Muscle of leg (tissue), 16 donors: ENCODE measurements at places on chromosomes 2 and 18. TPM values are rescaled to one million over a fixed set of nuclear protein-coding genes. Genes with fewer than 3 reads are reported as not detected.

DNA sequence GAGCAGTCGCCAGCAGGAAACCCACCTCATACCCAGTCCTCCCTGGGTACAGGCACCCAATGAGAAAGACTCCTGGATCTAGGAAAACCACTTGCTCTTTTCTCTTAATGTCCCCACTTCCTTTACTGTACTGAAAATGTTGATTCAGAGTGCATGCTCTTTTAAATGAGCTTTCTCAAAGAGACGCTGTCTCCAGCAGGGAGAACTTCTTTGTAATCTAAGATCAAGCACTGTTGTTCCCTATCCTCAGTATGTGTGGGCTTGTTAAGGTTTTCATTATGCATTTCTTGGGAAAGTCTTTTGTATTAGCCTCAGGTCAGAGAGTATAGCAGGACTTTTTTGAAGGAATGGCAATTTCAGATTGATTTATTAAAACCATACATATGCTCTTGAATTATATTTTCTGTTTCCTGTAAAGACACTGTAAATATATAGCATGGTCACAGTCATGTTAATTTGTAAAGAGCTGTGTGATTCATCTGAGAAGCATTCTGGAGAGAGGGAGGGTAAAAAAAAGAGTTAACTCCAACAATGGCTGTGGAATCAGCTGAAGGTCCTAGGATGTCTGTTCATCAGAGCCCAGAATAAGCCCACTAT is 178.1 kb downstream of the MGAT5 start:
- no peak for DNase-seq
- no peak overlapping the region for H3K27ac ChIP-seq
- H3K4me1 ChIP-seq: no peaks in the 10 kb centered on the region

APOB gene
- polyA plus RNA-seq: 0.10 TPM

DNA sequence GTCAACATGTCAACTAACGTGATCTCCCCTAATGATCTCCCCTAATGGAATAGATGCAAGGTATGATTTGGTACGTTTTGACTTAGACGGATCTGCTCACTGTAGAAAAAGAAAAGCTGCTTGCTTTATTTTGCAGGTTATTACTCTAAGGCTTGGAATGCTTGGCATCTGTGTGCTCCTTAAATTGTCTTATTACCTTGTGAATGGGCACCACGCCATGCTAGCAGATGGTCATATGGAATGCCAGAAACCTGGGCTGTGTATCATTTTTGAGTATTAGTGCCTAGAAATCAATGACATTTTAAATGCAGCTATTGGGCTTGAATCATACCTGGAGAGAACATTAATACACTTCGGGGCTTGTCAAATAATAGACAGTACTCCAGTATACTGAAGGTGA is 16.5 kb upstream of the FIGN start:
- H3K27me3 ChIP-seq: no peaks in the 10 kb centered on the region
- H3K4me3 ChIP-seq: no peak overlapping the region
- H3K36me3 ChIP-seq: no peaks in the 10 kb centered on the region
- DNase-seq: no peak
- no peaks in the 10 kb centered on the region for H3K4me1 ChIP-seq
- H3K27ac ChIP-seq: no peak overlapping the region

DNA sequence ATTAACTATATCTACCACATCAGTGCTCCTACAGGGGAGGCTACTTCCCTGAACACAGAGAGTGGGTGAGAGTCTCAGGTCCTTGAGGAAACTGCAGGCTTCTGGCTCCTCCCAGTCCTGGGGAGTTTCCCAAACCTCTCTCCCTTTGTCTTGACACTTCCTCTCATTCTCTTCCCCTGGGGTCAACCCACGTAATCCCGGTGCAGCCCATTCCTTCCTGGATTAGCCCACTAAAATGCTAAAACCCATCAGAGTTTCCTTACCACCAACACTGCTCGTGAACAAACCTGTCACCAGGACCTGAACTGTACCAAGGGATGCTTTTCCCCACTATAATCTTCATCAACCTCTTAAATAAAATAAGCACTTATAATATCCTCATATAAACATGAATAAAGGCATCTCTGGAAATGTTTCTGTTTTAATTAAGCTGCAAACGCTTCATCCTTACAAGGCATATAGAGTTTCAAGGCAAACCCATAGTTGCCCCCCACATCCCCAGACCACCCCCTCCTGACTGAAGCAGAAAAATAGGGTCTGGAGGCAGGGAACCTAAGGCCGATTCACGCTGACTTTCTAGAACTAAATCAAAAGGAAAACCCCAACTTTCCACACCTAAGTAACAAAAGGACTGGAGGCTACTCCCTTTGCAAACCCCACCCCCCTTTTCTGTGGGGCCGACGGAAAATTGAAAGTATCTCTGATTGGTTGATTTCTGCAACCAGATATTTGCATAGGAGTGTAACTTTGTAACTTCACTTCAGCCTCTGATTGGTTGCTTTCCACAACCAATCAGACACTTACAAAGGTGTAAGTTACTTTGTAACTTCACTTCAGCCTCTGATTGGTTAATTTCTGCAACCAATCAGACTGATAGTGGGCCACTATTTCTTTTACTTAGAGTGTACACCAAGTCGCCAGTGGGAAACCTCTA is 19.0 kb downstream of the TMSB10 start:
- no peaks in the 10 kb centered on the region for H3K36me3 ChIP-seq
- no peak overlapping the region for H3K4me3 ChIP-seq
- peak; percentile 61 for DNase-seq
- peaks cover 5% of the 10 kb centered on the region for H3K27me3 ChIP-seq
- peaks cover 20% of the 10 kb centered on the region for H3K4me1 ChIP-seq

GREB1L gene
- polyA plus RNA-seq: 4.1 TPM

DNA sequence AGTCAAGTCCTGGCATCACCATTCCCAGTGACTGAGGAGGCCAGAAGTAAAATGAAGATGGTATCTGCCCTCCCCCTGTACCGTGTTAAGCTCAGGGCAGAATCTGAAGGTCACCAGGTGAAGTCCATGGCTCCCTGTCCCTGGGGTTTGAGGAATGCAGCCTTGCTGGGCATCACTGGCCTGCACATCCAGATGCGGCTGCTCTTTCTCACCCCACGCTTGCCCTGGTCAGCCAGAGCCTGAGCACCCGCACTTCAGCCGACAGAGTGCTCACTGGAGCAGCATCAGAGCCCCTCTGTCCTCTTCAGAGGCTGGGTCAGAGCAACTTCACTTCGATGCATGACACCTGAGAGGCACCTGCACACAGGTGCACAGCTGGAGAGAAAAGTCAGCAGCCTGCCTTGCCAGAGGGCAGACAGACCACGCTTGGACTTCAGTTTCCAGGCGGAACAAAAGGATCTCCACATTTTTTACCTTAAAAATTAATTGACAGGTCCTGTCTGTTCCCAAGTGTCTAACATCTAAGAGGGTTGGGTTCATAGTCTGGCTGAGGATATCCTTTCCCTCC is 267.3 kb downstream of the ANAPC1 start:
- no peak for DNase-seq
- peaks cover 18% of the 10 kb centered on the region for H3K4me1 ChIP-seq
- H3K27me3 ChIP-seq: no peaks in the 10 kb centered on the region
